ENCODE measurements at places on chromosomes 13 and 19.

DNA sequence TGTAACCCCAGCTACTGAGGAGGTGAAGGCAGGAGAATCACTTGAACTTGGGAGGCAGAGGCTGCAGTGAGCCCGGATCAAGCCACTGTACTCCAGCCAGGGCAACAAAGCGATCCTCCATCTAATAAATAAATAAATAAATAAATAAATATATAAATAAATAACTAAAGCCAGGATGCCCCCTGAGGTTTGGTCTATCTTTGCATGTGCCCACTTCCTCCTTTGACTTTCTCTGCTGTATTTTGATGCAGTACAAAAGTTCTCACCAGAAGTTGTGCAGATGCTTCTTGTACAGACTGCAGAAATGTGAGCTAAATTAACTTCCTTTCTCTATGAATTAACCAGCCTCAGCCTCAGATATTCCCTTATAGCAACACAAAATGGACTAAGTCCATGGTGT, 6.5 kb upstream of the N4BP2L2 start:
- H3K27me3 ChIP-seq, result no peaks in the 10 kb centered on the region
- no peak overlapping the region for H3K4me3 ChIP-seq
- no peaks in the 10 kb centered on the region for H3K4me1 ChIP-seq
- H3K27ac ChIP-seq, result no peak overlapping the region
- DNase-seq, result no peak
- no peaks in the 10 kb centered on the region for H3K36me3 ChIP-seq

DNA sequence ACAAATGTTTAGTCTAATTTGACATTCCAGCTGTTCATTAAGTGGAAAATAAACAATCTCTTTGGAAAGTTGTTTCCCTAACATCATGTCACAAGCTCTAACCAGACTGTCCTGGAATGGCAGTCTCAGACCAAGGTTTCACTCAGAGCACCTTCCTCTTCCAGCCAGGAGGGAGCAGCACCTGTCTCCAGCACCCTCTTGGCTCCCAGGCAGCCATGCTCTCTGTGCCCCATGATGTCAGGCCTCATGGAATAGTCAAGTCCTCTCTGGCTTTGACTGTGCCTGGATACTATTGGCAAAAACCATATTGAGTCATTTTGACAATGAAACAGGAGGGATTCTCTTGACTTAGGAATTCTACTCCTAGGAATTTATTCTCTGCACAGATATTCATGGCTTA, 171.4 kb downstream of the OXGR1 start:
- H3K36me3 ChIP-seq, result no peaks in the 10 kb centered on the region
- no peak overlapping the region for H3K4me3 ChIP-seq
- peak; percentile 7 for DNase-seq
- no peaks in the 10 kb centered on the region for H3K27me3 ChIP-seq
- H3K27ac ChIP-seq, result no peak overlapping the region
- no peaks in the 10 kb centered on the region for H3K4me1 ChIP-seq

DNA sequence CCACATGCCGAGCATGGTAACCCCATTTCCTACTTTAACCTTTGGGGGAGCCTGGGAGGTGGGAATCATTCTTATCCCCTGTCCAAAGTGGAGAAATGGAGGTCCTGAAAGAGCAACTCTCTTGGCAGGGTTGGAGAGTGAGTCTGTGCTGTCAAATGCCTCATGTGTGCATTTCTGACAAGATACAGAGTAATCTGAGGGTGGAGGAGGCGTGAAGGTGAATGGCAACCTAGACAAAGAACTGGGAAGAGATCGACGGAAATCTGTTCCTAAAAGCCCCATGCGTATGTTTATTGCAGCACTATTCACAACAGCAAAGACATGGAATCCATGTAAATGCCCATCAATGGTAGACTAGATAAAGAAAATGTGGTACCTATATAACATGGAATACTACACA, 63.8 kb upstream of the USP29 start:
- H3K4me3 ChIP-seq, result no peak overlapping the region
- DNase-seq, result no peak
- H3K4me1 ChIP-seq, result no peaks in the 10 kb centered on the region

DNA sequence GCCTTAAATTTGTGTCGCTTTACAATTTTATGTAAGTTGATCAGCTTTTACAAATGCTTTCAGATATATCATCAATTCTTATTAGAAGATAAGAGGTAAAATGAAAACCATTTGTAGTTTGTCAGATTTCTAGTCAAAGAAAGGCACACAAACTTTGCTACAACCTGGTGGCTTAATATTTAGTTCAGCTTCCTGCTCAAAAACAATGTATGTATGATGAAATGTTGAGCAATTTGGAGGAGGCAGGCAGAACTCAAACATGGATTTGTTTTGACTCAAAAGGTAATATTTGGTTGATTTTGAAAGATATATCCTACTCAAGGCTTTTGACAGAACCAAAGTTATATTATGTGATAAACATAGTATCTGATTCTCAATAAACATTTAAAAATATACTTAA, 24.2 kb downstream of the NEK5 start:
- no peak for DNase-seq
- no peak overlapping the region for H3K27ac ChIP-seq
- H3K27me3 ChIP-seq, result no peaks in the 10 kb centered on the region
- no peaks in the 10 kb centered on the region for H3K4me1 ChIP-seq
- H3K4me3 ChIP-seq, result no peak overlapping the region

- H3K27ac ChIP-seq, result no peak overlapping the region
- H3K4me3 ChIP-seq, result no peak overlapping the region
- peak; percentile 49 for DNase-seq
- H3K27me3 ChIP-seq, result no peaks in the 10 kb centered on the region
These were observed 24.1 kb downstream of the RFX2 start for GRCh38 chr19:6086068-6086788.

DNA sequence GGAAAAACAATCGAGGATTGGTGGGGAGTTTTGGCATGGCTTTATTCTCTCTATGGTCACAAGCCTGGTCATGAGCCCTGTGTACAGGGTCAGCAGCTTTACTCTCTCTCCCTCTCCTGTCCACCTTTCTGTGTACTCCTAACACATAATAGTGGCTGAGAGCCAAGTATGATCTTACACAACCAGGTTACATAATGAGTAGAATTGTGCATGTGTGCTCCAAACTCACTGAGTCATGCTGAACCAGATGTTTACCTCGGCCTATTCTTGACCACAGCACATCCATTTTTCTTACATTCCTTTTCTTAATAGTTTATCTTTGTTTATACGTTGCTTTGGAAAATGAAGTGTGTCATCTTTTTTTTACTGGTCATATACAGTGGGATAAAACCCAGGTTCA, 53.1 kb downstream of the ZNF254 start:
- H3K27ac ChIP-seq, result no peak overlapping the region
- H3K4me3 ChIP-seq, result no peak overlapping the region
- H3K36me3 ChIP-seq, result no peaks in the 10 kb centered on the region
- no peaks in the 10 kb centered on the region for H3K27me3 ChIP-seq
- no peaks in the 10 kb centered on the region for H3K4me1 ChIP-seq
- DNase-seq, result no peak

DNA sequence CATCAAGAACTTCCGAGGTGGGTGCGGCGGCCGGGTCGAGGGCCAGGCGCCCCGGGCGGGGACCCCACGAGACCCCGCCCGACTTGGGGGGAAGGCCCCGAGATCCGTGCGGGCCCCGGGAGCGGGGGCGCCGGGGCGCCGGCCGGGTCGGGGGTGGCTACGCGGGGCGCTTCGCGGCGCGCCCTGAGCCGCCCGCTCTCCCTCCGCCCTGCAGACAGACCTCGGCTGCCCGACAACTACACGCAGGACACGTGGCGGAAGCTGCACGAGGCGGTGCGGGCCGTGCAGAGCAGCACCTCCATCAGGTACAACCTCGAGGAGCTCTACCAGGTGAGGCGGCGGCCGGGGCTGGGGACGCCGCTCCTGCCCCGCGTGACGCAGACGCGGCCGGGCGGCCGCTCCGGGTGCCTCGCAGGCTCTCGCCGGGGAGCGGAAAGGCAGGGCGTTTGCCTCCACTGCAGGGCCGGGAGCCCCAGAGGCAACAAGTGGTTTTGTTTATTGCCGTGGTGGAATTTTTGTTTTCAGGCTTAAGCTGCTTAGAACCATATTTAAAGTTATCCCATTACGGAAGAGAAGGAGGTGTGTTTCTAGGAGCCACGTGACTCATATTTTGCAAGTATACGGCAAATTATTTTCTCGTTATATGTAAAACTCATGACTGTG, 477 bp downstream of the CUL4A start:
- H3K4me3 ChIP-seq, result peak overlapping the region; percentile 81
- H3K36me3 ChIP-seq, result peaks cover 3% of the 10 kb centered on the region
- peak overlapping the region; percentile 98 for H3K27ac ChIP-seq

DNA sequence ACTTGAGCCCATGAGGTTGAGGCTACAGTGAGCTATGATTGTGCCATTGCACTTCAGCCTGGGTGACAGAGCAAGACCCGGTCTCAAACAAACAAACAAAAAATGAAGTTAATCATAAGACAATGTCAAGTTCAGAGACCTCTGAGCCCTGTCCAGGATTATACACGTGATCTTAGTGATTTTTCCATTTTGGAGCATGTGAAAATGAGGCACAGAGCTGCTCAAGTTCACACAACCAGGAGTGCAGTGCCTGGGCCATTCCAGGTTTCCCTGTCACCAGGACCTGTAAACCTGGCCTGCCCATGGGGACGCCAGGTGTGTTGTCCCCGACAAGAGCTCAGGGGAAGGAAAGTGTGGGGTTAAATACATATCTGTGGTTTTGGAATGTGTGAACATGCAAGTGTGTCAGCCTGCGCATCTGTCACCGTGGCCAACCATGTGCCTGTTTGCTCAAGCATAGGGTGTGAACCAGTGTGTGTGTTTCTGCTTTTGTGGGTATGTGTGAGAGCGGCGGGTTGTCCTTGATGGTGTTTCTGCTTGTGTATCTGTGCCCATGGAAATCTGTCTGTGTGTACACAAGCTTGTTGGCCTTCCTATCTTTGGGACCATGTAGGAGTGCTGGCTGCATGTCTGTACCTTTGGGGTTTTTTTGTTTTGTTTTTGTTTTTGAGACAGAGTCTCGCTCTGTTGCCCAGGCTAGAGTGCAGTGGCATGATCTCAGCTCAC, 1.5 kb upstream of the FXYD1 start:
- H3K4me3 ChIP-seq, result no peak overlapping the region
- DNase-seq, result no peak
- H3K27ac ChIP-seq, result no peak overlapping the region
- peaks cover 8% of the 10 kb centered on the region for H3K27me3 ChIP-seq

GRCh38 chr13:46041419-46041839, 11.1 kb downstream of the ZC3H13 start:
- H3K4me3 ChIP-seq, result no peak overlapping the region
- no peak overlapping the region for H3K27ac ChIP-seq
- peaks cover 21% of the 10 kb centered on the region for H3K36me3 ChIP-seq
- H3K27me3 ChIP-seq, result no peaks in the 10 kb centered on the region
- no peaks in the 10 kb centered on the region for H3K4me1 ChIP-seq

- H3K4me3 ChIP-seq, result no peak overlapping the region
- no peak for DNase-seq
These were observed 50.0 kb upstream of the TSC22D1 start for GRCh38 chr13:44626176-44626575.

- no peak for DNase-seq
- no peaks in the 10 kb centered on the region for H3K4me1 ChIP-seq
- no peaks in the 10 kb centered on the region for H3K27me3 ChIP-seq
These were observed 21.1 kb downstream of the SOHLH2 start for GRCh38 chr13:36193151-36193855.

- no peak overlapping the region for H3K27ac ChIP-seq
- no peak overlapping the region for H3K4me3 ChIP-seq
- no peaks in the 10 kb centered on the region for H3K36me3 ChIP-seq
- DNase-seq, result no peak
These were observed 778.3 kb upstream of the PCDH20 start for GRCh38 chr13:62193919-62194318.

DNA sequence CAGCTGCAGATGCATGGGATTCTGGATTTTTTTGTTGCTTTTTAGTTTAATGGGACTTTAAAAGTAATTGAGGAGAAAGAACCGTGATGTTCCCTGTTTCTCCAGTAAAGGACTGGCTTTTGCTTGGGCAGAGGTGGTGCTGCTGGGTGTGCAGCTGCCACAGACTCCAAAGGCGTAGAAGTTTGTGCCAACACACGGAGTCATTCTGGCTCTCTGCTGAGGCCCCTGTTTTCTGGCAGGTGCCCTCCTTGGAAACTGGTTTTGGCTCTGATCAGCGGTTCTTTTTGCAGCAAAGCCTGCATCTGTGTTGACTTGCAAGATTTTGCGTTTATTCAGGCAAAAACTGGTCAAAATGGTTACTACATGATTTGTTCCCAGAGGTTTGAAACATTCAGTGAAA, 16.0 kb upstream of the QTRT1 start:
- H3K4me3 ChIP-seq, result no peak overlapping the region

DNA sequence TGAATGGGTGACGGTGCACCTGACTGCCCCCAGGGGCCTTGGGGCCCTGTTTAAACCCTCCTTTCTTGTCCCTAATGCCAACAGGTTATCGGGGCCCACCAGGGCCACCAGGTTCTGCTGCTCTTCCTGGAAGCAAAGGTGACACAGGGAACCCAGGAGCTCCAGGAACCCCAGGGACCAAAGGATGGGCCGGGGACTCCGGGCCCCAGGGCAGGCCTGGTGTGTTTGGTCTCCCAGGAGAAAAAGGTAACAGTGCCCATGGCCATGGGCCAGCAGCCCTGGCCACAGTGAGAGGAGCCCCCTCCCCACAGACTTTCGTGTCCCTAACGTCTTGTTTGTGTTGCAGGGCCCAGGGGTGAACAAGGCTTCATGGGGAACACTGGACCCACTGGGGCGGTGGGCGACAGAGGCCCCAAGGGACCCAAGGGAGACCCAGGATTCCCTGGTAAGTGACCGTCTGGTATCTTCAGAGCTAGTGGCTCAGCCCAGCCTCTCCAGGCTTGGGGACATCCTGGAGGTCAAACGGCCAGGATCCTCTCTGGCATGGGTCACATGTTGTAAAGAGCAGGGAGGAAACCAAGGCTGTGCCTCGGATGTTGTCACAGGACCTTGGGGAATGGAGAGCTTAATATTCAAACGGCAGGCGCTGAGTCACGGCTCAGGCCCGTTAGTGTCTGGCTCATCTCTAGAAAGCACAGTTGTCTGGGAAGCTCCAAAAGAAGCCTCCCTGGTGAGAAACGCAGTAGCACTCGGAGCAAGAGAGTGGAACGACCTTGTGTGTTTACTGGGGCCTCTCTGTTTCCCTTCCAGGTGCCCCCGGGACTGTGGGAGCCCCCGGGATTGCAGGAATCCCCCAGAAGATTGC, 58.3 kb downstream of the RAB20 start:
- H3K36me3 ChIP-seq, result peaks cover 5% of the 10 kb centered on the region
- no peaks in the 10 kb centered on the region for H3K27me3 ChIP-seq
- H3K27ac ChIP-seq, result no peak overlapping the region
- no peak overlapping the region for H3K4me3 ChIP-seq

GRCh38 chr19:44807652-44808462, 1.0 kb upstream of the BCAM start:
- peak overlapping the region; percentile 77 for H3K27ac ChIP-seq
- H3K4me3 ChIP-seq, result no peak overlapping the region
- peaks cover 22% of the 10 kb centered on the region for H3K4me1 ChIP-seq
- no peaks in the 10 kb centered on the region for H3K36me3 ChIP-seq

GRCh38 chr13:20263393-20264044, 31.4 kb upstream of the GJB6 start:
- no peaks in the 10 kb centered on the region for H3K36me3 ChIP-seq
- no peaks in the 10 kb centered on the region for H3K27me3 ChIP-seq
- no peak for DNase-seq
- no peaks in the 10 kb centered on the region for H3K4me1 ChIP-seq
- H3K27ac ChIP-seq, result no peak overlapping the region

All from cardiac muscle cell (in vitro differentiated cells and primary cell).